ENCODE measurements at places on chromosomes 1 and 21.

DNA sequence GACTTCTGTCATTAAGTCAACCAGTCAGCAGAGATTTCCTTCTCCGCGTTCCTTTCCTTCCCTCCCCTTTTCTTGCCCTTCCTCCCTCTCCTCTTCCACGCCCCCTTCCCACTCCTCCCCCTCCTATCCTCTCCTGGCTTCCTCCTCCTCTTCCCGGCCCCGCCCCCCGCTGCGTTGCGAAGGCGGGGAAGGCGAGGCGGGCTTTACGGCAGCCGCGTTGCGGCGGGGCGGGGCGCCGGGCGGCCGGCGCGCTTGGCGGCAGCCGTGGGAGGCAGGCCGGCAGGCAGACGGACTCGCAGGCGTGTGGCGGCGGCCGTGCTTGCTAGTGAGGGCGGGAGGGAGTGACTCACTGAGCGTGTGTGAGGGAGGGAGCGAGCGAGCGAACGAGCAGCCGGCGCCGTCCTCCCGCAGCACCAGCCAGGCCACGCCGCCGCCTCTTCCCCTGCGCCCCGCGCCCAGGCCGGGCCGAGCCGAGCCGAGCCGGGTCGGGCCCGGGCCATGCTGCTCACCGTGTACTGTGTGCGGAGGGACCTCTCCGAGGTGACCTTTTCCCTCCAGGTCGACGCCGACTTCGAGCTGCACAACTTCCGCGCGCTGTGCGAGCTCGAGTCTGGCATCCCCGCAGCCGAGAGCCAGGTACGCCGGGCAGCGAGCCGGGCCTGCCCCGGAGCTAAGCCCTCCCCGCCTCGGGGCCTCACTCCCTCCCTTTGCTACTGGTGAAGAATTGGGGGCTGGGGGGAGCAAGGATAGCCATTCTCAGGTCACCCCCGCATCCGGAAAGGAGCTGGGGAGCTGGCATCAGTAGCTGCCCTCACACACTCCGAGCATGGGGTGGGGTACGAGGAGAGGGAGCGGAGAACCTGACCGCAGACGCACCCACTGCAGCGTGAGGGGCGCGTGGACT is at the start of gene DDI2:
DDI2 (plus strand) TSS at position 286 of the 904 bp plus-strand sequence; CDS start at position 499, 213 bp downstream.
- DNase-seq, result peak; percentile 91

GRCh38 chr1:231681006-231681405 is 54.4 kb downstream of the DISC1 start:
- no peak for DNase-seq

DNA sequence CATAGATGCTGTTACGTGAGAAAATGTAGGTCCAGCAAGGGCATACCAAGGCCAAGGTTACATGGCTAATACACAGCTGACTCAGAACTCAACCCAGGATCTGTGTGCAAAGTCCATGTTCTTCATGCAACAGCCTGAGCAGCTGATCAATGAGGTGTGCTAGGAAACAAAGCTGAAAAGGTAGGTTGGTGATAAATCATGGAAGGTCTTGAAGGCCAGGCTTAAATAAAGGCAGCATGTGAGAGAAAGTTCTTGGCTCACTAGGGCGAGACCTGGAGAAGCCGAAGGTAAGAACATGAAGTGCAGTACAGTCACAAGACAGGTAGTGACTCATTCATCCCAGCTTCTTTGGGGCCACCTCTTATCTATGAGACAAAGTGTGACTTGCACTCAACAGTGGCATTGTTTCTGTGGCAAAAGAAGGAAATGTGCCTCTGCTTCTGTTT is 33.4 kb downstream of the TLR5 start:
- no peak for DNase-seq

DNA sequence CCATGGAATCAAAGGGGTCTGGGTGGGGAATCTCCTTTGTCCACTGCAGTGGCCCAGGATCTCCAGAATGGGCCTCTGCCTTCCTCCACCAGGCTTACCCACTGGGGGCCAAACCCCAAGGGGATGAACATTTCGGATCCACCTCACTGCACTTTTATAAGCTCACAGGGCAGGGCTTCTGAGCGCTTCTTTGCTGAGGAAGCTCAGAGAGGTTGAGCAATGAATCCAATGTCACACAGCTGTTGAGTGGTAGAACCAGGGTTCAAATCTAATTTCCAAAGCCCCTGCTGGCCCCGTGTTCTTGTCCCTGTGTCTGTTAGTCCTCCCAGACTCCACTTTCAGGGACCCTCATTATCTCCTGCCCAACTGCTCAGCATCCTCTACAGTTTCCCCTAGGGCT is 250.8 kb downstream of the GRIK3 start:
- DNase-seq, result no peak

- DNase-seq, result no peak
Measured at GRCh38 chr1:66350001-66350547, 183.9 kb upstream of the SGIP1 start.

- no peak for DNase-seq
Measured at GRCh38 chr1:47935163-47935562, 62.0 kb downstream of the TRABD2B start.

DNA sequence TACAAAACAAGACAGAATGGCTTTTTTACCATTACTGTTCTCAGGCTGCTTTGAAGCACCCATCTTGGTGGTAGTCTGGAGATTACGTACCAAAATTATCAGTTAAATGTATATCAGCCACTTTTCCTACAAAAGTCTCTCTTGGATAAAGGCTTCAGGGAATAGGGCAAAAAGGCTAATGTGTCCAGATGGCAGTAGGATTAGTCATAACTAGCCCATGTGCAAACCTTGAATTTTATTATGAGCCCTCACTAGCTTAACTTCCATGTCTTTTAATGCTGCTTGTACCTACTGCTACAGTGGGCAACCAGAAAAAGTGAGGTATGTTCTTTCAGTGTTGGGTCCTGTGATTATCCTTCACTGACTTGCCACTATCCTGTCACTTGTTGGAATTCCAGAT is 51.0 kb downstream of the PLPPR4 start:
- no peak for DNase-seq

- DNase-seq, result no peak
Measured at GRCh38 chr1:203463469-203464062, 12.0 kb upstream of the PRELP start.

- no peak for DNase-seq
Measured at GRCh38 chr1:65793359-65793732, 651 bp downstream of the PDE4B start.

DNA sequence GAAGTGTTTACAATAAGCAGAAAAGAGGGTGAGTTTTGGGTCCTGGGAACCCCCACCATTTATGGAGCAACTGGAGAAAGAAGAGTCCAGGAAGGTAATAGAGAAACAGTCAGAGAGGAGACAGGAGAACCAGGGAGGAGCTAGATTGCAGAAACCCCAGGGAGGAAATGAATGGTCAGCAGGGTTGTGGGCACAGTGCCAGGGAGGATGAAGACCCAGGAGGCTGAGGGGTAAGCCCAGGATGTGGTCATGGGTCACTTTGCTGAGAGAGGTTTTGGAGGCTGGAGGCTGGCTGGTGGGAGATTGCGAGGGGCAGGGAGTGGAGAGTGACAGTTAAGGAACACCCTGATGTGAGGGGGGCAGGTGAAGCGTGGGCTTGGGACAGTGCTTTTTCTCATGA is 169.9 kb upstream of the CSF3R start:
- DNase-seq, result no peak

- DNase-seq, result no peak
Measured at GRCh38 chr1:99758073-99758511, 8.3 kb downstream of the FRRS1 start.

DNA sequence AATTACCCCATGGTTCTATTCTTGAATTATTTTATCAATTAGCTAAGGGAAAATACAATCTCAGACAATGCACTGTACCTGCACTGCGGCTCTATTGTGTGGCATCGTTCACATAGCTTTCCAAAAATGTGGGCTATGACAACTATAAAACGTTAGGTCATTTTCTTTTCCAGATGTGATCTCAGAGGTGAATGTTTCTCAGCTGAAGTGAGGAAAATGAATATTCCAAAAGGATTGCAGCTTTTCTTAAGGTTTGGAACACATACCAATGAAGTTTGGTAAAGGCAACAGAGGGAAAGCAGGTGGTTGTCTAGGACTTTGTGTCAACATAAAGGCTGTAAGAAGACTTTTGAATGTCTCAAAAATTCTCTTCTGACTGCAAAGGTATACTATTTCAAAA is 105.5 kb downstream of the NRIP1 start:
- no peak for DNase-seq

GRCh38 chr1:69747207-69747606 is 179.5 kb downstream of the LRRC7 start:
- DNase-seq, result no peak

DNA sequence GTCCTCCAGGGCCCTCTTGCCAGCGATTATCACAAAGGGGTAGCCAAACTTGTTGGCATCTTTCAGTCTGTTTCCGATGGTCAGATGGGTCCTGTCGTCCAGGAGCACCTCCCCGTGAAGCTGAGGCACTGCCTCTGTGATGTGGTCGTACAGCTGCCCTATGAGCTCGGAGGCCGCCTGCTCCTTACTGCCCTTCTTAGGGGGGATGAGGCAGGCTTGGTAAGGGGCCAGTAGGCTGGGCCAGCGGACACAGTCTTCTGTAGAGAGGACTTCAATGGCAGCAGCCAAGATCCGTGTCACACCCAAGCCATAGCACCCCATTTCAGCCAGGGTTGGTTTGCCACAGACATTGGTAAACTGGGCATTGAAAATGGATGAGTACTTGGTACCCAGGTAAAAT is 6.5 kb downstream of the PARS2 start:
- no peak for DNase-seq

GRCh38 chr21:17387030-17387617 is 125.7 kb upstream of the CXADR start:
- peak; percentile 9 for DNase-seq

GRCh38 chr1:183892351-183892793 is 87.5 kb downstream of the RGL1 start:
- DNase-seq, result no peak

- no peak for DNase-seq
Measured at GRCh38 chr21:31198575-31198974, 145.5 kb downstream of the TIAM1 start.

GRCh38 chr1:208272311-208272710 is 28.1 kb upstream of the PLXNA2 start:
- DNase-seq, result no peak

GRCh38 chr1:42737257-42737656 is 2.8 kb downstream of the CLDN19 start:
- DNase-seq, result no peak

- DNase-seq, result no peak
Measured at GRCh38 chr1:212463565-212464285, 31.0 kb downstream of the NENF start.

- no peak for DNase-seq
Measured at GRCh38 chr1:202861420-202862132, 27.4 kb downstream of the RABIF start.

DNA sequence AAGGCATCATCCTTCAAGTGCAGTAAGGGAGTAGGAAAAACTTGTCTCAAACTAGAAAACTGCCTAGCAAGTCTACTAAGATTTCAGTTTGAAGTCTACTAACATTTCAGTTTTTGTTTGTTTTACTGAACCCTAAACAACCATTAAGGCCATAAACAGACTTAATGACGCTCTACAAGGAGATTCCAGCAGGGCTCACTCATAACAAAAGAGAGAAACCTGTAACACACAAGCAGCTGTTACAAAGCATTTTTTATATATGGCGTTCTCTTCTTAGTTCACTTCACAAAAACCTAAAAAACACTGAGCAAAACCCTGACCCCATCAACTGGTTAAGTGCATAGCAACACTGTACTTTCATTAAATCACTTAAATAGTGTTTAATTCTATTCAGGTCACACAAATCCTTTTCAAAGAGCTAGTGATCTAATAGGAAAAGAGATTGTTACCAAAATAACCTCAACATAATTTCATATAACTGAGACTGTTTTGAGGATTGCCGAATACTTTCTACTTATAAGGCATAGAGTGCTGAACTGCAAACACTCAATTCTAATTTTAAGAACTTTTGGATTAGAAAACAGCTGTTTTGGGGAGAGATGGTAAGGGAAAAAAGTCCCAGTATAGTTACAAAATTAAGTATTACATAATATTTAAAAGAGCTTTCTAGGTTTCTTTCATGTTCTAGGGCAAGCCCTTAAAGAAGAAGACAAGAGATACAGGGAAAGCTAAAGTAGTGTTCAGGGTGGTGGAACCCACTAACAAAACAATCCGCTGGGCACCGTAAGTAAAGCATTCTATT is 1.4 kb downstream of the B3GALNT2 start:
- DNase-seq, result no peak

- no peak for DNase-seq
Measured at GRCh38 chr1:51946300-51946699, 44.2 kb downstream of the RAB3B start.

GRCh38 chr1:177984136-177984525 is 14.3 kb upstream of the SEC16B start:
- no peak for DNase-seq

DNA sequence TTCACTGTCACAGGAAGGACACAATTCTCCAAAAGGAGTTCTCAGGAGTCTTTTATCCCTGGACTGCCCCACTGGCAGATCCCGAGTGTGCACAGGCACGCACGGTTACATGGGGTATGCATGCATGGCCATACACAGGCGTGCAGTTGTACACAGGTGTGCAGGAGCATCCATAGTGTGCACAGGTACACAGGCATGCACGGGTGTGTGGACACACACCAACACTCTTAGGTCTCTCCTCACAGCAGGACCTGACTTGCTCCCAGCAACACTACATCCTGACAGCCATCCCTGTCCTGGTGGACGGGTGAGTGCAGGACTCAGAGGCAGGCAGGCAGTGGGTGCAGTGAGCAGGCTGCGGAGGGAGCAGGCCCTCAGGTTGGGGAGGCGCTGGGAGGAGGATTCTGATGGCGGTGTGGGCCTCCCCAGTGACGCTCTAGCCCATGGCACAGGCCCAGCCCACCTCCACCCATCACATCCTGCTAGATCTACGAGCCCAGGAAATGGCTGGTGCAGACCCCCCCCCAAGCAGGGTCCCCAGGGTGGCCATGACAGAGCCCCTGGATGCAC is 28.4 kb downstream of the SLC19A1 start:
- DNase-seq, result no peak

- DNase-seq, result no peak
Measured at GRCh38 chr1:205205055-205205454, 6.4 kb downstream of the DSTYK start.

DNA sequence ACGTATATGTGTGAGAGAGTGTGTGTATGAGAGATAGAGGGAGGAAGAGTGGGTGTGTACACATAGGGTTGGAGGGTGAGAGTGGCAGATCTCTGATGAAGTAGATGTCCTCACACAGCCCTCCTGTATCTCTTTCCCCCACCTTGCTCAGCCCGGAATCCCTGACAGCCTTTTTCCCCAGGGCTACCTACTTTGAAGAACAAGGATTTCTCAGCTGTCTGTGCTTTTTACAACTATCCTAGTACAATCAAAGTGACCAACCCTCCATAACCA is 29.1 kb upstream of the CADM3 start:
- no peak for DNase-seq

GRCh38 chr1:53686965-53687267 is 52.0 kb downstream of the GLIS1 start:
- no peak for DNase-seq

GRCh38 chr1:214719207-214719606 is 116.2 kb downstream of the CENPF start:
- no peak for DNase-seq

GRCh38 chr1:112461200-112461871 is 47.4 kb upstream of the WNT2B start:
- DNase-seq, result no peak

Measured in activated T-helper 1 cell treated with Interleukin-2 at 50 U/mL for 16 hours (primary cell).